H4 (cell line): ENCODE measurements at places on chromosomes 7 and 10. TPM values are rescaled to one million over a fixed set of nuclear protein-coding genes. Genes with fewer than 3 reads are reported as not detected.

DNA sequence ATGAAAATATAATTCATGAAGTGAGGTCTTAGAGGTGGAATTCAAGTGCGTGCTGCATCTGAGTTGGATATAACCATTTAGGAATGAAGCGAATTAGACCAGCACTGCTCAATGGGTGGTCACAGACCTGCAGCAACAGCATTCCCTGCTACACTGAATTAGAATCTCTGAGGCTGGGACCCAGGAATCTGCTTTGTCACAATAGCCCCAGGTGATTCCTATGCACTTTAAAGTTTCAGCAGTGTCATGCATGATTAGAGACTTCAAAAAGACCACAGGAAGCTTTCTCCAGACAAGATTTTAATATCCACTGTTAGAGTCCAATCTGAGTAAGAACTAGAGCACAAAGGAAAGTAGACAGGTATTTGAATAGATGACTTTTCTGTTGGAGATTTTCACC is 352.8 kb upstream of the VSTM2A start:
- DNase-seq, result no peak

DNA sequence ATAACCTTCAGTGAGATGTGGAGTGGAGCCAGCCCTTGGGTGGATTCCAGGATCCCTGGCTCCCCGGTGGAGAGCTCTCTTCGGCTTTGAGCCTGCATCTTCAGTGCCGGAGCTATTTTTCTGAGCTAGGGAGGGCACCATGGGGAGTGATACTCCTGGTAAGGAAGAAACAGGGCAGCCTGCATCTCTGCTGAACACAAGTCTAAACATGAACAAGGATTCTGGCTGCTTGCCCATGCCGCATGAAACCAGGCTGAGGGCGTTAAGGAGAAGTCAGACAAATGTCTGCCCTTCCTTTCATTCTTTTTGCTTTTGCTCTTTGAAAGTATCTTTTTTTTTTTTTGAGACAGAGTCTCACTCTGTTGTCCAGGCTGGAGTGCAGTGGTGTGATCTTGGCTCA is 60.4 kb downstream of the EVX1 start:
- DNase-seq, result peak; percentile 48

- no peak for DNase-seq
These were observed 118.5 kb downstream of the AMPH start for GRCh38 chr7:38512704-38513103.

DNA sequence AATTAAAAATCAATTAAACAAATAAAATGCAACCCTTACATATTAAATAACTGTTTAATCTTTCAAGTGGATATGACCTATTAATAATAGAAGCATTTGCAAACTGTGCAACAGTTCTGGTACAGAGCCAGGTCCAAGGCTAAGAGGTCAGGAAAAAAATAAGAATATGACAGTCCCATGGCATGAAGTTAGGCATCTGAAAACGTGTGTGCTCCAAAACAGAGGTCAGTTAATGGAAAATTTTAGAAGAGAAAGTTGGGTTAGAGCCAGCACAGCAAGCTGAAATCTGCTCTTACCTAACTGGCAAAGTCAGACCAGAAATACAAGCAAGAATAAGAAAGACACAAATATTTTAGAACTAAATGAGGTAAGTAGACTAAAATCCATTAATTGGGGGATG is 757.7 kb downstream of the GRM8 start:
- DNase-seq, result no peak

COL26A1 gene
- total RNA-seq, result not detected in 2 replicates

DNA sequence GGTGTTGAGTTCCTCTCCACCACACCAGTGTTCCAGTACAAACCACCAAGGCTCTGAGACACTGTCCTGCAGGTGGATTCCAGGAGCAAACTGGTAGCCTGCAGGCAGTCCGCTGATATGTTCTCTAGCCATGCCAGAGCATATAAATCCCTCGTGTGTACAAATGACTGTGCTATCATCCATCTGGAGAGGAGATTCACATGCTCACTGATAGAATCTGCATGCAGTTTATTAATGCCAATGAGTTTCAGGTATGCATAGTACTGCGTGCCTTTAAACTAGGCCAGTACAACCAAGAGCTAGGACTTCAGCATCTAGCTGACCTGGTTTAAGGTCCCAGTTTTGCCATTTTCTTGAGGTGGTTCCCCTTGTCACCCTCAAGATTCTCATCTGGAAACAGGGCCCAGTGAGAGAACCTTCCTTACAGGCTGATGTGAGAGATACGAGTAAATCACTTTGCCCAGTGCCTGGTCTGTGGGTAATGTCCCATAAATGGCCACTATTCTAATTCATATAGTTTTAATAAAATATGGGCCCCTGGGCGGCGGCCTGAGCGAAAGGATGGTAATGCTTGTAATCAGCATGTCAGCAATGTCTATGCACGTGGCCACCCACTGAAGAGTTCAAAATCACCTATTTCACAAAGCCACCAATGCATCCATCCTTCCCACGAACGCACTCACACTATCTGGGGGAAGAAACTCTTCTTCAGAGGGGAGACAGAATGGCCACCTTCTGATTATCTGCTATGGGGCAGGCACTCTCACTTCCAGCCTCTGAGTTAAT is 268.0 kb upstream of the ZMIZ1 start:
- DNase-seq, result no peak
